ENCODE measurements at places on chromosomes 5 and 9. TPM values are rescaled to one million over a fixed set of nuclear protein-coding genes. Genes with fewer than 3 reads are reported as not detected.

The UGT3A2 gene
- not detected for total RNA-seq

The STK32A gene
- not detected for total RNA-seq

The GRXCR2 gene
- total RNA-seq = not detected

The CKS2 gene
- total RNA-seq = 9.3 TPM

The GADD45G gene
- 11.2 TPM for total RNA-seq

The KIF20A gene
- total RNA-seq = 0.19 TPM
